ENCODE measurements at places on chromosomes 5 and 9. TPM values are rescaled to one million over a fixed set of nuclear protein-coding genes. Genes with fewer than 3 reads are reported as not detected.

Gene TMOD1
- total RNA-seq = not detected

Gene BRD9
- 66.9 TPM for total RNA-seq

Gene PHF24
- not detected for total RNA-seq

Gene NXNL2
- 0.49 TPM for total RNA-seq

Gene FAM78A
- total RNA-seq = 6.7 TPM

Gene PCDHGB4
- total RNA-seq = 2.0 TPM

Gene PCDHGA4
- total RNA-seq = 2.0 TPM

Gene S1PR3
- not detected for total RNA-seq

Gene SERF1B
- 67.2 TPM for total RNA-seq

Gene PTPDC1
- 8.8 TPM for total RNA-seq

Gene PCDHB8
- 6.6 TPM for total RNA-seq

Gene MAT2B
- 40.2 TPM for total RNA-seq

Gene SNCB
- total RNA-seq = not detected

Gene NUTM2G
- total RNA-seq = not detected

Gene FOXD4L5
- total RNA-seq = not detected

Gene SLC6A7
- not detected for total RNA-seq

Gene ENTPD2
- total RNA-seq = not detected

Gene COX7C
- total RNA-seq = 382 TPM

Gene CYLC2
- not detected for total RNA-seq

Gene APBA1
- not detected for total RNA-seq

Gene ZSWIM6
- 7.1 TPM for total RNA-seq

Gene FGF1
- 3.1 TPM for total RNA-seq

Gene SLC6A19
- total RNA-seq = not detected

Gene PTPN3
- 5.5 TPM for total RNA-seq

Gene DBH
- not detected for total RNA-seq

Gene SLC36A3
- not detected for total RNA-seq

Gene BTNL3
- not detected for total RNA-seq

Gene ABO
- not detected for total RNA-seq

Gene DOK3
- 2.3 TPM for total RNA-seq

Gene CATSPER3
- total RNA-seq = not detected

Gene DMRT2
- total RNA-seq = 21.1 TPM

Gene PPIC
- 14.8 TPM for total RNA-seq

Gene PRSS3
- not detected for total RNA-seq

Gene LRRC70
- total RNA-seq = 0.11 TPM

Gene IFNA2
- not detected for total RNA-seq

Gene FBXO38
- total RNA-seq = 56.0 TPM

Gene EXOC3
- 54.5 TPM for total RNA-seq

Gene FOXI1
- not detected for total RNA-seq

Gene MYORG
- 1.2 TPM for total RNA-seq

Gene GABRA6
- total RNA-seq = not detected

Gene ACOT12
- total RNA-seq = not detected

Gene PAEP
- 0.27 TPM for total RNA-seq

Gene MLANA
- not detected for total RNA-seq

Gene SAXO1
- not detected for total RNA-seq

Gene ADRA1B
- 1.3 TPM for total RNA-seq

Data from A375 (cell line).